ENCODE measurements at places on chromosomes 12 and 14. TPM values are rescaled to one million over a fixed set of nuclear protein-coding genes. Genes with fewer than 3 reads are reported as not detected.

Gene DPF3
- polyA plus RNA-seq = 0.15 TPM

Gene GLT1D1
- polyA plus RNA-seq = 0.54 TPM

Gene SSPN
- polyA plus RNA-seq = 27.3 TPM

Gene NAV3
- 0.25 TPM for polyA plus RNA-seq

Gene VSX2
- polyA plus RNA-seq = not detected

Gene LMNTD1
- not detected for polyA plus RNA-seq

Gene CD27
- 0.51 TPM for polyA plus RNA-seq

Gene DDX55
- polyA plus RNA-seq = 15.5 TPM

Gene TTC9
- 1.6 TPM for polyA plus RNA-seq

Gene DPPA3
- polyA plus RNA-seq = not detected

Gene RBM19
- 5.6 TPM for polyA plus RNA-seq

Gene MIP
- polyA plus RNA-seq = not detected

Gene CPM
- polyA plus RNA-seq = 0.56 TPM

Gene SCN8A
- under 0.01 TPM for polyA plus RNA-seq

Gene REM2
- not detected for polyA plus RNA-seq

Gene MGAT4C
- polyA plus RNA-seq = 0.03 TPM

Gene GUCY2C
- polyA plus RNA-seq = 3.0 TPM

Gene VASH1
- polyA plus RNA-seq = 13.6 TPM

Gene INSM2
- not detected for polyA plus RNA-seq

Gene FOXJ2
- polyA plus RNA-seq = 12.1 TPM

Gene SPATA7
- polyA plus RNA-seq = 14.7 TPM

Gene RGS6
- polyA plus RNA-seq = not detected

Gene TAS2R9
- not detected for polyA plus RNA-seq

Gene LMO3
- polyA plus RNA-seq = 11.0 TPM

Gene DGLUCY
- polyA plus RNA-seq = 11.9 TPM

Gene LRRC10
- polyA plus RNA-seq = not detected

Gene AGAP2
- polyA plus RNA-seq = 0.18 TPM

Gene CPSF2
- polyA plus RNA-seq = 6.2 TPM

Gene TAS2R43
- not detected for polyA plus RNA-seq

Gene SRRM4
- polyA plus RNA-seq = 0.23 TPM

Gene CFL2
- 87.9 TPM for polyA plus RNA-seq

Gene AHNAK2
- 10.6 TPM for polyA plus RNA-seq

Gene HCAR3
- not detected for polyA plus RNA-seq

Gene RFX4
- polyA plus RNA-seq = not detected

All from aorta (tissue), 5 donors.